ENCODE measurements at places on chromosomes 4 and X.

GRCh38 chr4:106344647-106344970, 24.0 kb downstream of the GIMD1 start:
- no peak for DNase-seq

DNA sequence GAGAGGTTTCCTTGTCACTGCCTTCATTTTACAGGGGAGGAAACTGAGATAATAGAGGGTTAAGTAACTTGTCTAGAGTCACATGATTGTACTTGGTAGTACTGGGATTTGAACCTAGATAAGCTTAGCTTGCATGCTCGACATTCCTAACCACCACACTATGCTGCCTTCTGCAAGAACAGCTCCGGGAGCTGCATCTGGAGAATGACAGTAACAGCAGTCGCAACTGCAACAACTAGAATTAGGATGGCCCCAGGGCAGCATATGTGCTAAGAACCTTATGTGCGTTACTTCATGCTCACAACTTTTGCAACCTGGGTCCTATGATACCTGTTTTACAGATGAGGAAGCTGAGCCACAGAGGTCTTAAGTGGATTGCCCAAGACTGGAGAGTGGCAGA, 89.5 kb upstream of the LCORL start:
- DNase-seq = no peak

DNA sequence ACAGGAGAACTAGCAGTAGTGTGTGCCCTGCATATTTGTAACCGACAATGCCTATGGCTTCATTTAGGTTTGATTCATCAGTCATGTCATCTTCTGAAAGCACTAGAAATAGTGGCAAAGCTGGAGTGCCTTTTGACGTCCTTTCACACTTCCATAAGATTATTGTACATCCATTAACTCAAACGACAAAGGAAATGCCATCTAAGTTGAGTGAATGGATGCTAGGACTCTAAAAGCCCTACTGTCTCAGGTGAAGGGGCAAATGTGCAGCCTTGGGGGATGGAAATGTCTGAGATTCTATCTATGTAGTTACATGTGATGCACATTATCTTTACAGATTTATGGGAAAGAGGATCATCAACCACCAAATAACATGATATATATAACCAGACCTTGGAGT, 1473.6 kb downstream of the STIM2 start:
- DNase-seq = no peak

- DNase-seq = no peak
Observed at GRCh38 chrX:150508018-150508417, 60.4 kb upstream of the MTM1 start.

GRCh38 chr4:73727685-73728084, 12.7 kb upstream of the CXCL8 start:
- DNase-seq = no peak

DNA sequence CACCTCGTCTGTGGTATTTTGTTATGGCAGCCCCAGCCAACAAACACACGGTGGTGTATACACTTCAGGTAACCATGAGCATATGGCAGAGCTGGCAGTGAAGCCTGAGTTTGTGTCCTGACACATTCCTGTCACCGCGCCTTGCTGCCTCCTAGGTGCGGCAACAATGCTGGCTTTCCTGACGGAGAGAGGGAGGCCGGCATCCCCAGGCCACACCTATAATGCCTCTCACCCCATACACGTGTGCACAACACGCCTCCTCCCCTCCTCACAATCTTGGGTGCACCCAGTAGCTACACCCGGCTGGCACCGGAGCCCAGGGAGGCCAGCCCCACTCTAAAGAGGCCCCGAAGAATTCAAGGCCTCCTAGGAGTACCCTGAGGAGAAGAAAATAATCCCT, 158.5 kb downstream of the NSUN7 start:
- no peak for DNase-seq

DNA sequence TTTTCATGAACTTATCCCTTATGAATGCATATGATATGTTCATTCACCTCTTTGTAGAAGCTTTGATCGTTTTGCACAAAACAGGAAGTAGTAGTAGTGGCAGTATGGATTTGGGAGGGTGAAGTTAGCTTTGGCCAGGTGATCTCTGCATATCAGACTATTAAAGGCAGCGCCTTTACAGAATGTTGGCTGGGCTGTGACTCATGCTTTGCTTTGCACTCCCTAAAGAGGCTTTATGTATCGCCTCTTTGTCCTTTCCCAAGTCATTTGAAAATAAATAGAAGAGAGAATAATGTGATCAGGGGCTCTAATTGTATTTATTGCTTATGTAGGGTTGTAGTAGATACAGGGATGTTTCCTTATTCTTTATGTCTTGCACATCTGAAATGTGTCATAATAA, 50.4 kb downstream of the SHROOM3 start:
- DNase-seq = no peak

DNA sequence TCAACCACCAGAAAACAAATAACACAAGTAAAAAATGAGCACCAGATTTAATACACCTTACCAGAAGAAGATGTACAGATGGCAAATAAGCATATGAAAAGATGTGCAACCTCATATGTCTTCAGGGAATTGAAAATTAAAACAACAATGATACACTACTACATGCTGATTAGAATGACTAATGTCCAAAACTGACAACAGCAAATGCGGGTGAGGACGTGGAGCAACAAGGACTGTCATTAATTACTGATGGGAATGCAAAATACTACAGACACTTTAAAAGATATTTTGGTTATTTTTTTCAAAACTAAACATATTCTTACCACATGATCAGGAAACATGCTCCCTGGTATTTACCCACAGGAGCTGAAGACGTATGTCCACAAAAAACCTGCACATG, 140.3 kb downstream of the FRYL start:
- no peak for DNase-seq

DNA sequence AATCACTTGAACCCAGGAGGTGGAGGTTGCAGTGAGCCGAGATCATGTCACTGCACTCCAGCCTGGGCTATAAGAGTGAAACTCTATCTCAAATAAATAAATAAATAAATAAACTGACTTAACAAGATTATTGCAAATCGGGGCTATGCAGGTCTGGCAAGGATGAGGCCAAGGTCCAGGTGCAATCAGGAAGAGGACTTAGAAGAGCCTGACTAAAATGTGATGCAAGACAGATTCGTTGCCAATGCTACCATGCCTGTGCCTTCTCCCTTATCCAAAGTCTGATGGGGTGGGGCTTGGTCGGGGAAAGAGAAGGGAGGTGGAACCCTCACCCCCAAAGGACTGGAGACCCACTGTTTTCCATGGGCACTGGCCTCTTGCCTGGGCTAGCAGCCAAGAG, 14.7 kb downstream of the ZCCHC13 start:
- DNase-seq = no peak

DNA sequence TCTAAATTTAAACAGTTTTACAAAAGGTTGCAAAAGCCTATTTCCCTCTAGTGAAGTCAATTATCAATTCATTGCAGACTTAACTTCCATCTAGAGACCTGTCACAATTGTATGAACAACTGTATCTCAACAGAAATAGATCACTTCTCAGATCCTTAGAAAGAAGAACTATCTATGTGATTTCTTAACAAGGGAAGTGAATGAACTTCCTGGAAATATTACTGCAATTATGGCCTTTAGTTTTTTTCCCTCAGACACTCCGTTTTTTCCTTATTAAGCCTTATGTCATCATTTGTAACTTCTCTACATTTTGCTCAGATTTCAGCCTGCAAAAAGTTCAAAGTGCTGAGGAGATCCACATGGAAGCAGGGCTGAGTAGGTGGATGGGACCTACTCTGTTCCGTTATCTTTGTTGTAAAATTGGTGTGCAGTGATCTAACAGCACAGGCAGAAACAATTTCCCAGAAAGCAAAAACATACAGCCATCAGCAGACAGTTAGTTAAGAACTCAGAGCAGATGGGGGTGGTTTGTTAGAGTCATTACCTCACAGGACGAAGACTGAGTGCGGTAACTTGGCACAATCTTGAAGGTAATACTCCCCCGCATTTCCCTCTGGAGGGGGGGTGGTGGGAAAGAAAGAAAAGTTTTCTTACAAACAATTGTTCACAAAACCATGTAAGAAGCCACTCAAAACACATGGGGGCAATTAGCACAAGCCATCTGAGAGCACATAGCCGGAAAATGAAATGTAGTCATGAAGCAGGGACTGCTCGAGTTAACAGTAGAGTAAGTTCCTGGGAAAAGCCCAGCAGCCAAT, 112.3 kb downstream of the NYX start:
- no peak for DNase-seq

DNA sequence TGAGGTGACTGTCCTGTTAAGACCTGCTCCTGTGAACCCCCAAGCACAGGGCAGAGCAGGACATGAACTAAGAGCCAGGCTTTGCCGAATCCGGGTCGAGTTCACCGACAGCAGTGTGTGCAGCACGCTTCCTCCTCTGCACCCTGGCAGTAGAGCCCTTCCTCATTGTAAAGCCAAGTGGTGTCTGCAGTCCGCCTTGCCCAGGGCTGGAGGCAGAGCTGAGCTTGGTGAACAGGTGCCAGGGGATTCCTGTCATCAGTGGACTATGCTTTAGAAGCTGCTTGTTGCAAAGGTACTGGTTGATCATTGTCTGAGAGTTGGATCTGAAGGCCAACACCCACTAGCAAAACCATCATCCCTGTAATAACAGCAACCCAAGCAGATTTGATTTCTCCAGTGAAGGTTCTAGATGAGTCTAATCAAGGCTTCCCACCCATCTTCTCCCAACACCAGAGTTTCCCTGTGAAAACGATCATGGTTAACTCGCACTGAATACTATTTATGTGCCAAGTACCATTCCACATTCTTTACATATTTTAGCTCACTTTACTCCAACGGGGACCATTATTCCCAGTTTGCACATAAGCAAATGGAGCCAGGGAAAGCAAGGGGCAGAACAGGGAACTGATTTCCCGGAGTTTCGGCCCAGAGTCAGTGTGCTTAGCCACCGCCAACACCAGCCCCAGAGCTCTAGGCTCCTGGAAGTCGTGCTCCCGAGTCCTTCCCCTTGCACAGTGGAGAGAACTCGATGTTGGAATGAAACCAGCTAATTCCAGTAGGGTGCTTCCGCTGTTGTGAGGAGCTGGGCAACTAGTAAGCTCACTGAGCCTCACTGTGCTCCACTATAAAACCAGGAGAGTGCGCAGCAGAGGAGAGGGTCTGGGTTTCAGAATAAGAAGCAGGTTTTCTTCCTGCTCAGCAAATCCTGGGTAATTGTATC, 1.4 kb upstream of the SLC34A2 start:
- no peak for DNase-seq

DNA sequence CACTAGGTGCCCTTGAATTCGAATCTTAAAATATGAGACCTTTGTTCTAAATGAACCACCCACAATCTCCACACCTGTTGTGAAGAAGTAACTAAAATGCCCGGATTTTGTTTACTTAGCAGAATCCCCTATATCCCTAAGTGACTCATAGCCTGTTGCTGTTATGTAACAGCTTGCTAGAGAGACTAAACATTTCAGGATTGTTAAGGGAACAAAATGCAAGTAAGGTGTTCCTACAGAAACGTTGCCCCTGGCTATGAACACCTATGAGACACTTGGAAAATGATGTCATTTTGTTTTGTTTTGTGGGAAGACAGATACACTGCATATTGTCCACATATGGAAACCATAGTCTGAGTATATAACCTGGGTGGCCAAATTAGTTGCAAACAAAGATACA, 24.2 kb upstream of the MXRA5 start:
- no peak for DNase-seq

GRCh38 chr4:8722556-8722955, 130.0 kb downstream of the CPZ start:
- no peak for DNase-seq

GRCh38 chr4:164261831-164262230, 492.1 kb upstream of the SMIM31 start:
- no peak for DNase-seq

DNA sequence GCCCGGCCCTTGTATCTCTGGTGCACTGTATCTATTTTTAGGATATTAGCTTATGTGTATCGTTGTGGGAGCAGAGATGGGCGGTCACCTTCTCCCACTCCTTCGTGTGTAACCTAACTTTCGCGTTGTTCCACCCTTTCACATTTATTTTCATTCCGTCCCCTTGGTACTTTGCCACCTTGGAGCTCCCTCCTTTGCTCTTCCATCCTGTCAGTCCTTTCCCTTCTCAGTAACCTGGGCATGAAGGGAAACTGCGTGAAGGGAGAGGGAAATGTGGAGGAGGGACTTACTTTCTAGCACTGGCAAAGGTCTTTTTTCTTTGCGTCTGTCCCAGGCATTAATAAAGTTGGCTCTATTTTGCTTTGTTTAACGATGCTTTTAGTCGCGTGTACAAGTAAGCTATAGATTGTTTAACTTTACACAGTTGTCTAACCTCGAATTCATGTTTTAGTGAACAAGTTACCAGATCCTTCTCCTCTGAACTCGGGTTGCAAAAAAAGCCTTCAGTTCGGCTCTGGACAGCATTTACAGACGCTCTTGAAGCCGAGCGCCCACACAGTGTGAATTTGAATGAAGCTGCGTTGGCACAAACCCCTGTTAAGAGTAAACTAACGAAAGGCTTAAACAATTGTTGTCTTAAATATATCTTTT, 3.9 kb downstream of the PCDH10 start:
- no peak for DNase-seq

DNA sequence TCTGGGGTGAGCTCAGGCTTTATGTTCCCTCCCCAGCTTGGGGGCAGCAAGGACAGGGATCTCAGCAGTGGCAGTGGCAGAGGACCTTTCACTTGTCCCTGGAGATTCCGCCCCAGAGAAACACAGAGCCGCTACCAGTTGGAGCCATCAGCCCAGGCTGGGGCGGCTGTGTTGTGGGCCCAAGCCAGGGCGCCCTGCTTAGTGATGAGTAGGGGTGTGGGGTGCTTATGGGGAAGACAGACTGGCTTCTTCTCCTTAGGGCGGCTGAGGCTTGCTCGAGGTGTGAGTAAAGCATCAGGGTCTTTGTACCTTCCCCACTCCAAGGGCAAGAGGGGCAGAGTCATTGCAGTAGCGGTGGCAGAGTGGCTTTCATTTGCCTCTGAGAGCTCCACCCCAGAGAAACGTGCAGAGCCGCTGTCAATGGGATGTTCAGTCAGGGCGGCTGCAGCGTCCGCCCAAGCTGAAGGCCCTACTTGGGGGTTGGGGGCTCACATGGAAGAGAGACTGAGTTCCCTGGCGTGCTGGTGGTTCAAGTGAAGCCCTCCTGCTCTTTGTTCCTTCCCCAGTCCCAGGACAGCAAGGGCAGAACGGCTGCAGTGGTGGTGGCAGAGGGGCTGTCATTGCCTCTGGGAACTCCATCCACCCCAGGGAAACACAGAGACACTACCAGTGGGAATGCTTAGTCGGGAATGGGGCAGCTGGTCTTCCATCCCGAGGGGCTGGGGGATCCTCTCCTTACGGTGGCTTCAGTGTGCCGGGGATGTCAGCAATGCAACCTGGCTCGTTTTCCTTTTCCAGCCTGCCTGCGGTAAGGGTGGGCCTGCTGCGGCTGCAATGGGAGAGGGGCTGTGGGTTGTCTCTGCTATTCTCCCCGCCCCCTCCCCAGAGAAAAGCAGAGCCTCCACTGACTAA, 2142.5 kb upstream of the TENM3 start:
- DNase-seq = no peak
